ENCODE measurements at places on chromosomes 4 and X.

GRCh38 chr4:136664988-136665387 lies 867.3 kb downstream of the PCDH18 start:
- DNase-seq, result no peak

GRCh38 chrX:13048280-13048679 lies 3.9 kb upstream of the FAM9C start:
- DNase-seq, result no peak

DNA sequence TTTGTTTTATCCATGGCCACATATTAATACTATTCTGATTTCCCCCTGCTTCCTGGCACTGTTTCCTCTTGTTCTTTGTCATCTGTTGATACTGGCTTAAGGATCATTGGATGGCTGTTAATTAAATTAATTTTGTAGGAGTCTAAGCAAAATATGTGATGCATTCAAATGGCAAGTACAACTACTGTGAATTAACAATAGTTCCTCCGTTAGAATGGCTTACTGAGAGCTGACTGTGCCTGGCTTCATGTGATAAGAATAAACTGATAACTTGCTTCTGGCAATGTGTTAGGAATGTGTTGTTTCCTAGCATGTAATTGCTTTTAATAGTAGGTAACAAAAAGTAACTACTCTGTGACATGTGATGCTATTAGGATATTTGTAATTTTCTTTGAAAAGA lies 98.5 kb downstream of the RPA4 start:
- no peak for DNase-seq

GRCh38 chrX:42131856-42132255 lies 208.5 kb upstream of the CASK start:
- DNase-seq, result no peak

DNA sequence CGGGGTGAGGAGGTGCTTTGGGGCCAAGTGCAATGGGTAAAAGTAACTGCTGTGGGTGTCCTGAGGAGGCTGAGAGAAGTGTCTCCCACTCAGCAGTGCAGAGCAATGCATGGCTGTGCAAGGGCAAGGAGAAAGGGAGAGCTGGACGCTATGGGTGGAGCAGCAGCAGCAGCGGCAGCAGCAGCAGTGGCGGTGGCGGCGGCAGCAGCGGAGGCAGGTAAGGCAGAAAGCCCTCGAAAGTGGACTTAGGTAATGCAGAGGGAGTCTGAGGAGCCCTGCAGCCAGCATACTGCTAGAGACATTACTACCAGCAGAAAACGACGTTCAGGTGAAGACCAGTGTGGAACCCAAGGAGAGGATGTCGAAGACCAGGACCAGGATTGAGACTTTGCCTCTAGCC lies 82.1 kb downstream of the NYX start:
- DNase-seq, result no peak

DNA sequence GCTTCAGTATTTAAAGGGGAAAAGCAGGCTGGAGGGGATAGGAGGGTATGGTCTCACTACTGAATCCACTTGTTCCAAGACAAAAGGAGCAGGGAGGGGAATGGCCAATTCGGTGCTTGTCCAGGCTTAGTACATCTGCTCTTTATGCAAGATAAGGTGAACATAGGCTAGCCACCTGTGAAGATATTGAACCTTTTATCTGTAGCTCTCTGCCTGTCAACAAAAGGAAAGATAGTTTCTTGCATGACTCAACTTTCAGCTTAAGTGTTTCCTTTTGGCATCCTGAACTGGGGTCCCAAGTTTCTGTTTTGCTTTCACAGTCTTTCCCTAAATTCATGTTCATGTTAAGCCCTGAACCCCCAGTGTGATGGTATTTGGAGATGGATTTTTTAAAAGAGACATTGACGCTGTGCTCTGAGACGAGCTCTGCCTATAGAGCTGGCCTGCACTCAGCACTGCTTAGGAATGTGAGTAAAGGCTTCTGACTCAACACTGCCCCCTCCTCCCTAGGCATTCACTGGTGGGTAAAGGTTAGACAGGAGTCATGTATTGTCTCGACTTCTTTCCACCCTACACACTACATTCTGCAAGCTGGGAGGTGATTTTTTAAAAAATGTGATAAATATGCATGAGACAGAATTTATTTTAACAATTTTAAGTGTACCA lies 28.2 kb downstream of the FAM149A start:
- no peak for DNase-seq

DNA sequence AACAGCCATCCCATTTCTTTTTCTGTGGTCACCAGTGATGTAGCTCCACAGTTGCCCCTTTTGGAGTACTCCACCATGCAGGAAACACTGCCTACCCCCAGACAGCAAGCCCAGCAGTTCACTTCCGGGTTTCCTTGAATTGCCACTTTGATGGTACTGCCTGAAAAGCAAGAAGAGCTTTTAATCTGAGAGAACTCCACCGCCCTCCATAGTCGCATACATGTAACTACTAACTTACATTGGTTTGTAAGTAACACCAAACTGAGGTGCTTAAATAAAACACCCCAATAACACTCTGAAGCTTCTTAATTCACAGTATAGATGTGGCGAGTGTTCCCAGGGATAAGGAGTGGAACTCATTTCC lies 53.6 kb upstream of the HPSE start:
- no peak for DNase-seq

DNA sequence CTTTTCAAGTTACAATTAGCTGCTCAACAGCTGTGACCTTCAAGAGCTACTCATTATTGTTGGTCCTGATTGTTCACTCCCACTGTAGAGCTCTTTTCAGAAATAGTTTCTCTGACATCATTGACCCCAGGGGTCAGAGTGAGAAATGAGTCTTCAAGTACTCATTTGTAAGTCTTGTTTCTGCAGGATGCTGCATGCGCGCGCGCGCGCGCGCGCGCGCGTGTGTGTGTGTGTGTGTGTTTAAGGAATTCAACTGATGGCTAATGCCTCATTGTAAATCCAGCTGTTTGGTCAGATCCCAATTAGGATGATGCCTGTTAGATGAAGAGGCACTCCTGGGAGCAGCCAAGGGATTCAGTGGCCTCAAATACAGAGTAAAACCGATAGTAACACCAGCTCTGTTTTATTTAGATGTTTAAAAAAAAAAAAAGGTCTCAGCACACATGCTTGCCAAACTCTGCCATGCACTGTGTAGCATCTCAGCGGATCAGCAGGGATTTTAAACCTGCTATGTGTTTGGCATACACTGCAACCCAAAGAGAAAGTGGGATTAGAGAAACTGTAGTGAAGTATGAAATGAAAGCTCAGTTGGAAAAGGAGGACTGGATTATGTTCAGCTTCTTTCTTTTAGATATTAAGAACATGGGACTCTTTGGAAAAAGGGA lies 332.3 kb downstream of the ADGRL3 start:
- DNase-seq, result no peak

Measured in stimulated activated CD4-positive, alpha-beta T cell treated with anti-CD3 and anti-CD28 coated beads, Interleukin-4, amount 100 ng/mL, for 4 hours (primary cell).